ENCODE measurements at places on chromosomes 1 and 21. TPM values are rescaled to one million over a fixed set of nuclear protein-coding genes. Genes with fewer than 3 reads are reported as not detected.
A peak's percentile ranks its signal among the peaks of the same experiment; 100 is the strongest.

DNA sequence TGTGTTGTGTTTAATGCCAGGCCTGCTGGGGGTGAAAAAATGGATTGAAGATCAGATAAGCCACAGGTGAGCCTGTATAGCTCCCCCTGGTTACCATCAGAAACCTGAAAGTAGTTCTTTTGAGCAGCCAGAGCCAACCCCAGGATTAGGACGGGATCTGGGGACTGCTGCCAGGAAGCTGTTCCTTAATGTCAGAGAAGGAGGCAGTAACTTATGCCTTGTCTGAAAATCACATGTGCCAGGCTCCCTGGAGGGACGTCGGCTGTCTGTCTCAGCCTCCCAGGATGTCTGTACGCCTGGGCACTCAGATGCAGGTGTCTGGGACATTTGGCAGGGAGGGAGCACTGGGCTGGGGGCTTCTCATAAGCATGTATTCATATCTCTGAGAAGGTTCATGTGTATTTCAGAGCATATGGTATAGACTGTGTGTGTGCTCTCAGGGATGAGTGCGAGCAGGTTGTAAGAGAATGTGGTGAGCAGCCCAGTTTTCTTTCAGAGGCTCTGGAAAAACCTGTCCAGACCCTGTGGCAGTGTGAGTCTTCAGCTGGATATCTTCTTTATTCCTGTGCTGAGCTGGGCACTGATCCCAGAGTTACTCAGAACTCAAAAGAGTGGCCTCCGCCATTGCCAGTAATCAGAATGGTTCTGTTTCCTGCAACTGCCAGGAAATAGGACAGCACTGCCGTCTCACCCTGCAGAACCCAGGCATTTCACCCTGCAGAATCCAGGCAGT, 2.8 kb downstream of the FAM43B start:
- DNase-seq, result no peak

DNA sequence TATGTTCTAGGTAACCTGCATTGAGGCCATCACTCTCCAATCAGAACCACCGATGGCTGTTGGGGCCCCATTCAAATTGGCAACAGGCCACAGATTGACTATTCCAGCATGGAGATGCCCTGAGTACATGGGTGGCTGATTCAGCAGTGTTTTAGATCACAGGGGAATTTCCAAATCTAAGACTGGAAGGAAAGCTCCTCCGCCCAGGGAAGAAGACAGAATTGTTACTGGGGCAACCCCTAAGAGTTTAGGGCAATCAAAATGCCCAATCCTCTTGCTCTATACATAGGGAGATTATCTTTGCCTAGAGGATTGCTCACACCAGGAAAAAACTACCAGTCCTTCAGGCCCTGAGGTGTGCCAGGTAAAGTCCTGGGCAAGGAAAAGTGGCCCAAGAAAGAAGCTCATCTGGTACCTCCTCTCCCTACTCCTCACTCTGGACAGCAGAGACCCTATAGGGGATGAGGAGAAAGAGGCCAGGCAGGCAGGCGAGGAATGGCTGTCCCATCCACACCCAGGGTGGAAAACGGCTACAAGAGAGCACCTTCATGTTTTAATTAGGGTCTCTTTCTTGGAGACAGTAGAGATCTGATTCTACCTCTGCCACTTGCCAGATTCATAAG, 5.8 kb downstream of the S100A8 start:
- DNase-seq, result no peak

The MCOLN3 gene
- total RNA-seq, result 0.27 TPM

DNA sequence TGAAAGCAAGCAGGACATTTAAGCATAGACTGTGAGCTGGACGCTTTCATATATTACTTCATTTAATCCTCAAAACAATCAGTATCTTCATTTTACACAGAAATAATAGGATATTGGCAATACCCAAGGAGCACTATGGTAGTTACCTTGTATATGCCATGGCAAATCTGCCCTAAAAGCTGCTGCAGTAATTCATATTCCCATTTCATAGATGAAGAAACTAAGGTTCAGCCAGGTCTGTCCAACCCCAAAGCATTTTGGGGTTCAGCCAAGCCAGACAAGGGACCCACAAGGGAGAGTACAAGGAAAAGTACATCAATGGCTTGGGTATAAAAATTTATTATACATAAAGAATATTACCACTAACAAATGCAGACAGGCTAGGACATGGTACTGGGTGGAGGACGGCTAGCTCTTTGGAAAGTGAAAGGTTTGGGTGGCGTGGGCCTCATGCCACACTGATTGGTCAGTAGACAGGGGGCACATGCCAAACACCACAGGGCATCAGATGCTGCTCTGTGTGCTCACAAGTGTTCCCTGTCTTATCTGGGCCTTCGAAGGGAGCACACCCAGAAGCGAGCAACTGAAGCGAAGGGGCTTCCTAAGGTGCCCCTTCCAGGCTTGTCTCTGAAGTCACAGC, 23.9 kb upstream of the PTAFR start:
- DNase-seq, result no peak

DNA sequence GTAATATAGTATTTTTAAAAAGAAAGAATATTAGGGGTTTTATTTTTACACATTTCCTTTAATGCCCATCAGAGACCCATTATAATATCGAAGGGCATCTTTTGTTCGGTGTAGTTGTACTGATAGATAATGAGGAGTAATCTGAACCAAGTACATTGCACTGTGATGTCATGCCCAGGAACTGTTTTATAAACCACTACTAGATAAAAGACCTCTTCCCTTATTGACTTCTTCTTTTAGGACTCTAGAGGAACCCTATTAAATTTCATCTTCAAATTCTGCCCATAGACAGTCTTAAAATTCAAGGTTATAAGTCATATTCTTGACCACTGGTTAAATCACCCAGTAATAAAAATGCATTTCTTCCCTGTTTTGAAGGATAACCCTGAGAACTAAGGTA, 206.5 kb downstream of the NRIP1 start:
- no peak for DNase-seq

The CELA2B gene
- total RNA-seq, result not detected

DNA sequence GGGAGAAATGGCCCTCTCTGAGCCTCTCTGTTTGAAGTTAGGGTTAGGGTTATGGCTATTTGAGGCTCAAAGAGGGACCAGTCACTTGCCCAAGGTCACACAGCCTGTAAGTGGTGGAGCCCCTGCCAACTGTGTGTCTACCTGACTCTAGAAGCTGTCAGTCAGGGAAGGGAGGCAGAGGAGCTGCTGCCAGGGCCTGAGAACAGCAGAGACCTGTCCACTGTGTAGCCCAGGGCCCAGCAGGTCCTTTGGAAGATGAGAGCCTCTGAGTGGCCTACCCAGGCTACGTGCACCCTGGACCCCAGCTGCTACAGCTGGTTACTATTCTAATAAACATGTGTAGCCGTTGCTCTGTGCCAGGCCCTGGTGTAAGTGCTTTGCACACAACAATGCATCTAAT, 15.1 kb upstream of the EDN2 start:
- DNase-seq, result no peak

DNA sequence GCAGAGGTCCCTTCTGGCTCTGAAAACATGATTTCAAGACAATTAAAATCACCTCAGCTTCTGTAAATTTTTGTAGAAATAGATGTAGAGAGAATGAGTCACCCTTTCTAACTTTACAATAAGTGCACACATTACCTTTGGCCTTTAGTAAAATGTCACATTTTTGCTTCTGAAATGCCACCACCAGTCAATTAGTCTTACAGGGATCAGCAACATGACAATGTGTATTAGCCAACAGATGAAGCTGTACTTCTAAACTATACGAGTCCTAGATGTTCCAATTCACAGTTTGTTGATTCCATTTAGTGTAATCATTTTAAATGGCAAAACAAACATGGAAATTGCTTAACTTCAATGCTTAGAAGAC, 23.1 kb downstream of the C21orf91 start:
- no peak for DNase-seq

DNA sequence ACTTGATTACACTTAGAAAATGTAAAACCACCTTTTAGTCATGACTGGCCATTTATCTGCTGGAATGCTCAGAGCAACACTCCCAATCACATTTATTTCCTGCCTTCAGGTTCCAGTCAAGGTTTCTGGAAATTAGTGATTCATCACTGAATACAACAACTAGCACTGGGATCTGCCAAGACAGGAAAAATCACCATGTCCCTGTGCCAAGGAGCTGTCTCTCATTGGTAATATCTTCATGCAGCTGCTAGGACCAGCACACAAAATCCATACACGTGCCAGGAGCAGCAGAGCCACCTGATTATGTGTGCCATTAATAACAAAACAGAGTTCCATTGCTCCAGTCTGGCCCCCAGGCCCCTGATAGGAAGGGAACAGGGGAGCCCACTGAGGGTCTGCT, 194.6 kb downstream of the TNR start:
- no peak for DNase-seq

The OR2T33 gene
- not detected for total RNA-seq

- no peak for DNase-seq
Observed at GRCh38 chr1:10644307-10645128, 151.9 kb downstream of the CASZ1 start.

The SLC9C2 gene
- not detected for total RNA-seq

The KIF21B gene
- total RNA-seq, result 58.1 TPM

- peak; percentile 65 for DNase-seq
Observed at GRCh38 chr1:40980453-40981121, 1.1 kb downstream of the CTPS1 start.

The LEFTY2 gene
- not detected for total RNA-seq

DNA sequence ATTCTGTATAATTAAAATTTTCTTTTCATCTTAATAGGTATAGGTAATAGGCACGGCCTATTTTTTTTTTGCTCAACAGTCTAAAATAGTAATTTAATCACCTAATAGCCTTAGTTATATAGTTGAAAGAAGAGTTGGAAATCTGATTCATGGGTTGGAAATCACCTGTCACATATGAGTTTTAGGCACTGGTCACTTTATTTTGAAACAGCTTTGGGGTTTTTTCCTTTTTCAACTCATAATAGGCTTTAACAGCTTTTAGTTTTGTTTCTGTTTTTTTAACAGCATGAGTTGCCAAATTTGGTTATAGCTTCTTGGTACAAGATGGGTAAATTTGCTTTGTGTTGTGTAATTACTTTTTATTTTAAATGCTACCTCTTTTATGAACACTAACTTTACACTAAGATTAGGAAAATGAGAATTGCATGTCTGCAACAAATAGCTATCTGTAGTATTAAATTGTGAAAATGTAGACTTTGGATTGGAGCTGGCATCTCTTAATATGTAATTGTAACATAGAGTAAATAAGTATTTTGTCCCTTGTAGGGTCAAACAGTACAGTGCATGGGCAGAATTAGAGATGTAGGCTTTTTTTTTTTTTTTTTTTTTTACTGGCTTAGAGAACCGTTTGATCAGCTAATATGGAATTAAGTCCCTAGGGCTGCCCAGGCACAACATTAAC, 109.8 kb downstream of the OSBPL9 start:
- no peak for DNase-seq

GRCh38 chr1:213779228-213779627, 208.5 kb upstream of the PROX1 start:
- no peak for DNase-seq

The ALX3 gene
- not detected for total RNA-seq

DNA sequence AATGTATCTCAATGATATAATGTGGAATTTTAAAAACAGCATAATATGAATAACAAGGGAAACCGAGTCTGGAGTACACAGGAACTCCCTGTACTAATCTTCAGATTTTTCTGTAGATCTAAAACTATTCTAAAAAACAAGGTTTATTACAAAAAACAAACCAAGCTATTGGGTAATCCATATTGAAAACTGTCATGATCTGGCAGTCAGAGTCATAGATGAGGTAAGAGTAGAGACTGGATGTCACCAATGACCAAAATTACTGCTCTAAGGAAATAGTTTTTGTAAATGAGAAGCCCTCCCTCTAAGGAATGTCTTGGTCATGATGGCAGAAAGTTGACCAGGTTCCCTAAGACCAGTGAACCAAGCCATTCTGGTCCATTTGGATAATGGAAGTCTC, 2.4 kb upstream of the SPOCD1 start:
- no peak for DNase-seq

DNA sequence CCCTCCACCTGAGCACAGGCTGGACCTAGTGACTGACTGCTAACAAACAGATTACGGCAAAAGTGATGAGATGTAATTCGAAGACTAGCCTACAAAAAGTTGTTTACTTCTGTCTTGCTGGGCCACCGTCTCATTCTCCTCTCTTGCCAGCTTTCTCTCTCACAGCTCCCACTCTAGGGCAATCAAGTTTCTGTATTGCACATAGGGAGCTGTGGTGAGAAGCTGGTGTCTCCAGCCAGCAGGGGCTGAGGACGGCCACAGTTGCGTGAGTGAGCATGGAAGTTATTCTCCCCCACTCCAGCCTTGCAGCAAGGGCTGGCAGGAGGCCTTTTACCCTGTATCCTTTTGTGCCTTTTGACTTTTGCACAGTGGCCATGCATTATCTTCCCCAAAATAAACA, 8.6 kb upstream of the COL6A2 start:
- no peak for DNase-seq

- DNase-seq, result no peak
Observed at GRCh38 chr1:75074831-75075395, 59.3 kb upstream of the LHX8 start.

DNA sequence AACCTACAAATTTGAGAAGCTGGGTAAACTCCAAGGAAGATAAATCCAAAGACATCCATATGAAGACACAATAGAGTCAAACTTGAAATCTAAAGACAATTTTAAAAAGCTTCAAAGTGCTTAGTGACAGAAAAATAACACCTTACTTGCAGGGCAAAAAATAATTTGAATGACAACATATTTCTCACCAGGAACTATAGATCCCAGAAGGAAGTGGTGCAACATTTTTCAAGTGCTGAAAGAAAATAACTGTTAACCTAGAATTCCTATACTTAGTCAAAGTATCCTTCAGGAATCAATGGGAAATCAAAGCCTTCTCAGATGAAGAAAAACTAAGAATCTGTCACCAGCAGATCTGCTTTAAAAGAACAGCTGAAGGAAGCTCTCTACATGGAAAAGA, 184.4 kb downstream of the HLX start:
- DNase-seq, result no peak

The RAB42 gene
- total RNA-seq, result not detected

The CHI3L2 gene
- 13.8 TPM for total RNA-seq

The ARMH1 gene
- total RNA-seq, result 102 TPM

DNA sequence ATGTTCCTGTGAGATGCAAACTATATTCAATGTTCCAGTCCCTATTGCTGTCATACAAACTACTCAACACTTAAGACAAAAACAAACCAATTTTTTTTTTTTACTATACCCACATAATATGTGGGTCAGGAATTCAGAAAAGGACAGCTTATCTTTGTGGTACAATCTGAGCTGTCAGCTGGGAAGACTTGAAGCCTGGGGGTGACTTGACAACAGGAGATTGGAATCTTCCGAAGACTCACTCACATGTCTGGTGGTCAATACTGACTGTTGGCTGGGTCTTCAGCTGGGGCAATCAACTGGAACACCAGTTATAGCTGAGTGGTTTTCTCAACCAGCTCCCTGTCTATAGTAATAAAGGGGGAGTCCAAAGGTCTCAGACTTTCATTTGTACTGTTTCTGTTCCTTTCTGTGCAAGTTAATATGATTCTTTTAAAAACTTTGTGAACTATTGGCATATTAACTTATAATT, 81.7 kb upstream of the ATP1B1 start:
- no peak for DNase-seq

The RIPK4 gene
- total RNA-seq, result 0.52 TPM

The RPTN gene
- total RNA-seq, result not detected

DNA sequence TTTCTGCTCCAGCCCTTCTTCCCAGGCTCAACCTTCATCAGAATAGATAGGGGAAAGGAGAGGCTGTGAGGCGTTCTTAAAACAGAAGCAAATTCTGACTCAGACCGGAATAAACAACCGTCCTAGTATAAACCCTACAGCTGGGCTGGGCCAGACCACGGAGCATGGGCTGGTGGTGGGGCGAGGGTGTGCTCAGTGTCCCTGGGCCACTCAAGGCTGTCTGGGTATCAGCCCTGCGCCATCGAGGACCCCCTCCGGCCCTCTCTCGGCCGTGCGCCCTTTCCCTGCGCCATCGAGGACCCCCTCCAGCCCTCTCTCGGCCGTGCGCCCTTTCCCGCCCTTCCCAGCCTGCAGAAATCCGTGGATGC, 36.0 kb downstream of the CAPN2 start:
- no peak for DNase-seq
